ENCODE measurements at places on chromosomes 3 and 15.

DNA sequence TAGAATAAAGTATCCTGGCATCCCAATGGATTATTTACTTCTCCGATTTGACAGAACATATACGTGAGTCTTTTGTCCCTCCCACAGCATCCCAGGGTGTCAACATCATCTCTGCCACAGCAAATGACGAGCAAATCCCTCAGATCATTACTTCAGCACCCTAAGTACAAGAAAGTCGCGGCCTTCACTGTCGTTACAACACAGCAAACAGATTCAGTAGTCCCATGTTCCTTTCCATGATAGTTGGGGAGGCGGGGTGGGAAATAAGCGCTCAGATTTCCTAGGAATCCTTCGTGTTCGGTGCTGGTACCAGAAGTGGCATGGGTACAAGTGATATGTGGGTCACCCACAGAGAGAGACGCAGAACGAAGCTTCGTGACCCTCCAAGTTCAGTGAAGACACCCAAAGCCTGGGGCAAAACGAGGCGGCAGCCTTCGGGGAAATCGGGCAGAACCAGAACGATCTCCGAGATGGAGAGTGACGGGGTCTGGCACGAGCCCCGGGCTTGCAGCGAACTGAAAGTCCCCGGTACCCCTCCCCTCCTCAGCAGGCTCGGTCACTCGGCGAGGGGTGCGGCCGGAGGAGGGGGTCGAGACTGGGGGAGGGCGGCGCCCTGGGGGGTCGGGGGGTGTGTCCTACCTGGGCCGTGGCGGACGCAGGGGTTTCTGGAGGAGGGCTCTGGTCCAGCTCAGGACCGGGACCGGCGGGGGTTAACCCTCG lies 619 bp downstream of the TTBK2 start:
- DNase-seq, result peak; percentile 43

DNA sequence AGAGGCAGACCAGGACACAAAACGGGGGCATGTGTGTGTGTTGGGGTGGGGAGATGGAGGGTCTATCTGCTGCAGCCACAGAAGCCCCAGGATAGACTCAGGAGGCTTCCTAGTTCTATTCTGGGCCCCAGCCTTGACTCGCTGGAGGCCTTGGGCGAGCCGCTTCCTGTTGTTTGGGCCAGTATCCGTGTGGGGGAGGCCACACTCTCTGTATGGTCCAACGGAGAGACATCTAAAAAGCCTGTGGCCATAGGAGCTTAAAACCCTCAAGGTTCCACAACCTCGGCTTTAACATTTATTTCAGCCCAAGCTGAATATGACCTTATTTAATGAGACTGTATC lies 32.8 kb downstream of the POC1A start:
- DNase-seq, result peak; percentile 25

DNA sequence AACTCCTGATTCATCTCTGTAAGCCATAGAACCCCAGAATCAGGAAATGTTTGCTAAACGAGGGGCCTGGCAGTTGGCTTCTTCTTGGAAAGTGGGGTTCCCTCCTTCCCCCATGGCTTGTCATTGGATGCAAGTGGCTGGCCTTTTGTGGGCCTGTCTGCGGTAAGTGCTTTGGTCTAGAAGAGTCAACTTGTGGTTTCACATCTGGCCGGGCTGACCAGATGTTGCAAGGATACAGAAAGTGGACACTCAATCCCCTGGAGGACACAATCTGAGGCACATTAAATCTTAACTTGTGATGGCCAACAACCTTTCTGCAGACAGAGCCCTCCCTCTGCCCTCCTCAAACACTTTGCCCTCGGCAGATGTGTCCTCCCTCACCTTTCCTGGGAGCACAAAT lies 1.1 kb downstream of the FAH start:
- peak; percentile 40 for DNase-seq

DNA sequence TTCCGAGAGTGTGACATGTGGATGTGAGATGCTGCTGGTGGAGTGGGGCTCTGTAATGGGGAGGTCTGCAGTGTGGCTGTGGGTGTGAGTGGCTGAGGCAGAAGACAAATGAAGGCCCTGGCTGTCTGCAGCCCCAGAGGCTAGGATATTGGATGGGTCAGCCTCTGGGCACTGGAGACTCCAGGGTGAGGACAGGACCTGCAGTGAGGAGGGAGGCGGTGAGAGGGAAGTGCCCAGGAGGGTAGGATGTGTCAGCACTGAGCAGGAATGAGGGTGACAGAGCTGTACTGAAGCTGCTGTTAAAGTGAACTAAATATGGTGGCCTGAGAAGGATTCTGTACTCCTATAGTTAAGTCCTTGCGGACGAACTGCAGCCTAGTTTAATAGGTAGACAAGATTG lies 27.3 kb upstream of the PXYLP1 start:
- no peak for DNase-seq

DNA sequence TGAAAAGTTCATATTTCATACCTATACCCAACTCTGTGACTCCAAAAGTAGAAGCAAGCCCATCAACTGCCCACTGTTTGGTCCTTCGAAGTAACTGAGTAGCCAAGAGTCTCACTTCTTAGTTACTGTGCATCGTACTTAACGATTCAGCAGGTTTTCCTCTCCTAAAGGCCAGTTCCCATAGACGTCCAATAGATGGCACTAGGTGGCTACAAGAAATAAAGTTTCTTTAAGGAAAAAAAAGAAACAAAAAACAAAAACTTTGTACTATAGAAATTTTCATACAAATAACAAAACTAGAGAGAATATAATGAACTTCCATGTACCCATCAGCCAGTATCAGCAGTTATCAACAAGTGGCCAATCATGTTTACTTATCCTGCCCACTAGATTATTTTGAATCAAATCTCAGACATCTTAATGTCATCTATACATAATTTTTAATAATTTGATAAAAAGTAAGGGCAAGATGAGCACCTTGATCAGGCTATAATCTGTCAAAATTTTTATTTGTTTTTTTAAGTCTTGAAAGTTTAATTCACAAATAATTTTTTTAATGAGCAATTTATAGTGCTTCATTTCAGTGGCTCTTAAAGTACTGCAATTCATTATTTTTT lies 63.8 kb upstream of the ACP3 start:
- peak; percentile 74 for DNase-seq

GRCh38 chr15:50260969-50261496 lies 4.5 kb downstream of the HDC start:
- DNase-seq, result peak; percentile 95

- no peak for DNase-seq
Measured at GRCh38 chr3:183439515-183439914, 11.1 kb upstream of the MCF2L2 start.

DNA sequence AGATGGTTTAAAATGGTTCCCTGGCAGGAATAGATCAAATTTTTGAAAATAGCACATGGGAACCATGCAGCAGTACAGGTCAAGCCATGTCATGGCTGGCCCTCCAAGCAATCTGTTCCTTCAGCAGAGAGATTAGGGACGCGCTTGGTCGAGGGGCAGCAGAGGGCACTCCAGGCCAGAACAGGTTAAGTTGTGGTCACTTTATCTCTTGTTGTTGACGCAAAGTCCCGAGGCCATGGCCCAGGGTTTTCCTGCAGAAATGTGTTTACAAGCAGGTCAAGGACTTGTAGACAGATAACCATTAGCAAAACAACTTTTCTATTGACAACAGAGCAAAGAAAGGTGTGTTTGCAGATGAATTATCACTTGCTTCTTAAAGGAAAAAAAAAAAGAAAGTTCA lies 570.0 kb upstream of the NR2F2 start:
- peak; percentile 1 for DNase-seq

GRCh38 chr3:79724206-79724605 lies 43.6 kb downstream of the ROBO1 start:
- DNase-seq, result peak; percentile 2

- no peak for DNase-seq
Measured at GRCh38 chr3:64209866-64210621, 15.2 kb downstream of the PRICKLE2 start.

DNA sequence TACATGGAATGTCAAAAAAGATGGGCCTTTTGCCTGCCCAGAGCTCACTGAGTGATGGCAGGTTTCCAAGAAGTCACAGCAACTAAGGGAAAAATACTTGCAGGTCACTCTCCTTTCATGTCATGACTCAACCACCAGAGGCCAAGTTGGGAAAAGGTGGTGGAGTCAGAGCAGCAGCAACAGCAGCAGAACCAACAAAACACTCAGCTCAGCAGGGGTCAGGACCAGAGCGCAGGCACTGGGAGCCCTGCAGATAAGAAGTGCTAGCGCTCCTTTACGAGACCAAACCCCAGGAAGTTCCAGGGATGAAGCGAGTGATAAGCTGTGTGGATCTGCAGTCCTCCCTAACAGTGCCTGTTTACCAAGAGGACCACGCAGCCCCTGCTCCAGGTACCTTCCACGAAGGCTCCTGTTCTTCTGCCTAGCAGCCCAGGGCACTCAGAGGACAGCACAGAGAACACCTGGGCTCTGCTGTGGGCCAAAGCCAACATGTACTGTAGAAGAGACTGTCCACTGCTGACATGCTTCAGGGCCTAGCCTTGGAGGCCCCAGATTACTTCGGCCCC lies 26.0 kb downstream of the POC1A start:
- DNase-seq, result peak; percentile 41

- no peak for DNase-seq
Measured at GRCh38 chr15:40871749-40872617, 2.1 kb downstream of the RHOV start.

- DNase-seq, result no peak
Measured at GRCh38 chr3:30642849-30643361, 36.5 kb downstream of the TGFBR2 start.

GRCh38 chr3:193935916-193936315 lies 200.0 kb upstream of the HES1 start:
- no peak for DNase-seq

DNA sequence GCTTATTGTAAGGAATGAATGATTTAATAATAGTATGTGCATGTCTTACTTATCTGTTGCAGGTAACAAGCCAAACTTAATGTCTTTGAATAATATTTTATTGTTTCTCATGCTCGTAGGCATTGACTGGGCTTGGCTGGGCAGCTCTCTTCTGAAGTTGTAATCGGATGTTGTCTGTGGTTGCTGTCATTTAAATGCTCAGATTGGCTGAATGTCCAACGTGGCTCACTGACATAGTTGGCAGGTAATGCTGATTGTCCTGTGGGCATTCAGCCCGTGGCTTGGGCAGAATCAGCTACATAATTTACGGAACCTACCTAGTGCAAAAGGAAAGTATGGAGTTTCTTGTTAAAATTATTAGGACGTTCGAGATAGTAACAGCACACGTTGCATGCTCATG lies 297.4 kb upstream of the GBE1 start:
- no peak for DNase-seq

GRCh38 chr3:148757238-148758215 lies 59.8 kb downstream of the AGTR1 start:
- DNase-seq, result peak; percentile 19

DNA sequence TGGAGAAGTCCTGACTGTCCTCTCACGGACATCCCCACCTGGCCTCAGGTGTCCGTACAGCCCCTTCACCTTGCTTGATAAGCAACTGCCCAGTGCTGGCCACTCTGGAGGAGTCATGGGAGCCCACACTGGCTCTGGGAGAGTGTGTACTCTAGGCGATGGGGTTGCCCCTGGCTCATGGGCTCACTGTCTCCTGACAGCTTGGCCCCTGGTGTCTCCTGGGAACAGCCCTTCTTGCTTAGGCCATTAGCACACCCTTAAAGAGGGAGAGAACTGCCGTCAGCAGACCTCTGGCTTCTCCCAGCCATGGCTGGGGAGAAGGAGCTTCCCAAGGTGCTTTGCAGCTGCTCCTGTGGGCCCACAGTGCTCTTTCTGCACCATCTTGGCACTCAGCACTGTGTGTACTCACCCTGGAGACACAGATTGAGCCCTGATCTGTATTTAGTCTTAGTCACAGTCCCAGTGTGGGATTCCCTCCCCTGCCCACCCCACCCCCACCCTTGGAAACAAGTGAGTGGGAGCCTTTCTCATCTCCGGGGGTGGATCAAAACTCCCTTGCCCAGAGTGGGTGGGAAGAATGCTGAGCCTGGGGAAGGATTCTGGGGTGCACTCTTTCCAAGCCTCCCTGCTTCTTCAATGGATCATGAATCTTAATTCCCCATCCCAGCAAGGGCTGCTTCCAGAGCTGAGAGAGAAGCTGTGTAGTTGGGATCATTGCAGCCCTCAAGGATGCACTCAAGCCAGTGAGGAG lies 83.5 kb upstream of the ADPGK start:
- DNase-seq, result no peak

GRCh38 chr3:196617256-196617655 lies 22.2 kb upstream of the NRROS start:
- peak; percentile 53 for DNase-seq

- DNase-seq, result peak; percentile 50
Measured at GRCh38 chr3:49930922-49931321, 1.3 kb upstream of the MON1A start.

DNA sequence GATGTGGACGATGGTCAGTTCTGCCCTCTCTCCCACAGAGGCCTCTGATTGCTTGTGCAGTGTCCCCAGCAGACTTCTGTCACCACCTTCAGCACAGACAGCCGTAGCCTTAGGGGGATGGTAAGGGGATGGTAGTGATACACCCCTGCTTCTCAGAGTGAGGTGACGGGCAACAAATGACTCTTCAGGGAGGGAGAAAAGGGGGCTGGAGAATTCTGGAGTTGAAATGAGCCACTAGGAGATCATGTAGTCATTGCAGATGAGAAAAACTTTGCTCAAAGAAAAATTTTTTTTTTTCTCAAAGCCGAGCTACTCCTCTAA lies 29.6 kb upstream of the TIMP4 start:
- DNase-seq, result no peak

GRCh38 chr15:98582900-98583554 lies 65.3 kb upstream of the IGF1R start:
- DNase-seq, result no peak

- DNase-seq, result no peak
Measured at GRCh38 chr3:71813704-71814103, 28.8 kb upstream of the PROK2 start.

DNA sequence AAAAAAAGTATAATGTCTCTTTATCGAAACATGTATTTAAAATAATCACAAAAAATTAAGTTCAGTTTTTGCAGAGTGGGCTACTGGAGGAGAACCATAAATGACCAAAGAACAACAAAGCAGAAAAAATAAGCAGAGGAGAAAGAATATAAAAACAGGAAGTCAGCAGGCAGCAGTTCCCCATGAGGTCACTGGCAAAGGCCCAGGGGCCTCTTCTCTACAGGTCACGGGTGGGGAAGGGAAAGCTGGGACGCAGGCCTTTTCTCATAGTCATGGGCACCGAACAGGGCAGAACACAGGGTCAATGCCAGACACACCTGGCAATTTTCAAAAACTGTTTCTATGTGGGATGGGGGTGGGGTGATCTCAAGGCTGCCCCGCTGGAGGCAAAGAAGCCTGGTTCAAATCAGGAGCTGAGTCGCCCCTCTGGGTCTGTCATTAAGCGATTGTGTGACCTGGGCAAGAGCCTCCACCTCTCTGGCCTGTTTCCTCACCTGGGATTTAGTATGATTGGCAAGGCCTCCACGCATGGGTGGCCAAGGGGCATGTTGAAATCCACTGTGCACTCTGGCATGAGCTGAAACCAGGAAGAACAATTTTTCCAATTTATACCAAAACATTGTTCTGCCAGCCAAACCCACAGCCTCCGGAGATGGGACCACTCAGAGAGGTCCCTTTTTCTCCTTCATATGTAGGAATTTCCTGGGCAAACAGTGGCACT lies 43.8 kb upstream of the UACA start:
- no peak for DNase-seq

- DNase-seq, result peak; percentile 39
Measured at GRCh38 chr3:86774082-86774691, 216.8 kb downstream of the VGLL3 start.

Data from hematopoietic multipotent progenitor cell treated with erythropoietin and hydrocortisone succinate and interleukin-3 and kit ligand, for 8 days (in vitro differentiated cells).